WTC11 (cell line): ENCODE measurements at places on chromosomes 1 and 21.
A peak's percentile ranks its signal among the peaks of the same experiment; 100 is the strongest.

DNA sequence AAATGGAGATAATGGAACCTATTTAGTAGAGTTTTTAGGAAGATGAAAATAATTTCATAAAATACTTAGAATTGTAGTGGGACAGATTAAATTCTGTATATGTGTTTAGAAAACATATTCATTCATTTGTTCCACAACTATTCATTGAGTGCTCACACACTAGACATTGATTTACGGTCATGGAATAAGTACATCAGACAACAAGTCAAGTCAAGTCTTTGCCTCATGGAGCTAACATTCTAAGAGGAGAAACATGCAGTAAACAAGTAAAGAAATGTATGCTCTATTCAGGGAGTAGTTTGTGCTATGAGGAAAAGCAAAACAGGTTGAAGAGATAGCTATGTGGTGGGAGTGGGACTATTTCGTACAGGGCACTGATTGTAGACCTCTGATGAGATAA lies 9.0 kb downstream of the BTBD19 start:
- no peak for DNase-seq

DNA sequence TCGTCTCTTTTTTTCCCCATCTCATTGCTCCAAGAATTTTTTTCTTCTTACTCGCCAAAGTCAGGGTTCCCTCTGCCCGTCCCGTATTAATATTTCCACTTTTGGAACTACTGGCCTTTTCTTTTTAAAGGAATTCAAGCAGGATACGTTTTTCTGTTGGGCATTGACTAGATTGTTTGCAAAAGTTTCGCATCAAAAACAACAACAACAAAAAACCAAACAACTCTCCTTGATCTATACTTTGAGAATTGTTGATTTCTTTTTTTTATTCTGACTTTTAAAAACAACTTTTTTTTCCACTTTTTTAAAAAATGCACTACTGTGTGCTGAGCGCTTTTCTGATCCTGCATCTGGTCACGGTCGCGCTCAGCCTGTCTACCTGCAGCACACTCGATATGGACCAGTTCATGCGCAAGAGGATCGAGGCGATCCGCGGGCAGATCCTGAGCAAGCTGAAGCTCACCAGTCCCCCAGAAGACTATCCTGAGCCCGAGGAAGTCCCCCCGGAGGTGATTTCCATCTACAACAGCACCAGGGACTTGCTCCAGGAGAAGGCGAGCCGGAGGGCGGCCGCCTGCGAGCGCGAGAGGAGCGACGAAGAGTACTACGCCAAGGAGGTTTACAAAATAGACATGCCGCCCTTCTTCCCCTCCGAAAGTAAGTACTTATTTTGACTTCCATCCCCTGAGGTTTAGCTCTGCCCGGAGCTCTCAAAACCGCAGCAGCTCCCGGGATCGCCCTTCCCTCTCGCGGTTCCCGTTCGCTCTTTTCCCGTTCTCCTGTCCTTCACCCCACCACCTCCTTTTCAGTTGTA lies 1.5 kb downstream of the TGFB2 start:
- DNase-seq: peak; percentile 22

DNA sequence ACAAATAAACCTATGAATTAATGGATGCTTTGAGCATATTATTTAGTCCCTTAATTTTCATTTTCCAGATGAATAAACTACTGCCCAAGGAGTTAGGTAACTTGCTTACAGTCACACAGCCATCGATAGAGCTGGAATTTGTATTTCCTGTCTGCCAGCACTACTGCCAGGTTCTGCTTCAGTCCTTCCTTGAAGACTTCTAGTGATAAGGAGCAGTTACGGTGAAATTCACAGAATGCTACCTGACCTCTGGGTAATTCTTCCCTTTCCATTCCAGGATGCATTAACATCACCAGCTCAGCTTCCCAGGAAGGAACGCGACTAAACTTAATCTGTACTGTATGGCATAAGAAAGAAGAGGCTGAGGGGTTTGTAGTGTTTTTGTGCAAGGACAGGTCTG lies 11.2 kb downstream of the CD160 start:
- DNase-seq: no peak

DNA sequence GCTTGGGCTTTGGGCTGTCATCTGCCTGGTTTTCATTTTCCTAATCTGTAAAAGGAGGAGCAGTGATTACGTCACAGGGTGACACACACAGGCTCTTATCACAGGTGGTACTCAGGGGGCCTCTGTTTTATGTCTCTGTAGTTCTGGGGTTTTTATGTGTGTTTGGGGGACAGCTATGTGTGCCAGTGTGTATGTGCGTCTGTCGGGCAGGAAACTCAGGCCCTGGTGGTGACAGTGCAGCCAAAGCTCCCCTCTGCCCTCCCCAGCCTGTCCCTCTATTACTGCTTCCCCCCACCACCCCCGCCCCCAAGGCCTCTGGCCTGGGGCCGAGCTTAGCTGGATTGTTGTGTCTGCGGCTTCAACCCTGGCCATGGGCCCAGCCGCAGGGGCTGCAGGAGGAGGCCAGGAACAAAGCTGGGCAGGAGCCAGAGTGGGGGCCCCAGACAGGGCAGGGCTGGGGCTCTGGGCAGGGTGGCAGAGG lies 13.3 kb downstream of the MFAP2 start:
- no peak for DNase-seq

DNA sequence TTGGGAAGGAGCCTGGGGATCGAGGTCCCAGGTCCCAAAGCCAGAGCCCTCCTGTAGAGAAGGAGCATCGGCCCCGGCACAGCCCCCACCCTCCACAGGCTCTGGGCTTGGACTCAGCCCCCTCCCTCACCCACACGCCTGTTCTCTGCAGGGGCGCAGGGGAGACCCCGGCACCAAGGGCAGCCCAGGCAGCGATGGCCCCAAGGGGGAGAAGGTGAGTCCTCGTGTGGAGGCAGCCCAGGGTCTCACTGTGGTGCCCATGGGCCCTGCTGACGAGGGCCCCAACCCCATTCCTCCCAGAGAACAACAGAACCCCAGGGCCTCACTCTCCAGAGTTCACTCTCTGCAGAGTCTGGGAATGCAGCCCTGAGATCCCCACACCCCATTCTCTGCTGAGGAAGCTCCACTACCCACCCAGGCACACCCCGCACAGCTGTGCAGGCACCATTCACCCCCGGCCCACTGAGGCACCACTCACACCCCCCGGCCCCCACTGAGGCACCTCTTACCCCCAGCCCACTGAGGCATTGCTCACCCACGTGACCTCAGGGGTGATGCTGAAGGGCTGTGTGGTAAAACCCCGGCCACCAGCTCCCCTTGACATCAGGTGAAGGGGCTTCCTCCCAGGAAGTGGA lies 21.8 kb downstream of the COL6A2 start:
- peak; percentile 3 for DNase-seq

GRCh38 chr21:45151445-45152160 lies 77.2 kb downstream of the ADARB1 start:
- no peak for DNase-seq

GRCh38 chr1:82423174-82423815 lies 622.6 kb downstream of the ADGRL2 start:
- DNase-seq: no peak

DNA sequence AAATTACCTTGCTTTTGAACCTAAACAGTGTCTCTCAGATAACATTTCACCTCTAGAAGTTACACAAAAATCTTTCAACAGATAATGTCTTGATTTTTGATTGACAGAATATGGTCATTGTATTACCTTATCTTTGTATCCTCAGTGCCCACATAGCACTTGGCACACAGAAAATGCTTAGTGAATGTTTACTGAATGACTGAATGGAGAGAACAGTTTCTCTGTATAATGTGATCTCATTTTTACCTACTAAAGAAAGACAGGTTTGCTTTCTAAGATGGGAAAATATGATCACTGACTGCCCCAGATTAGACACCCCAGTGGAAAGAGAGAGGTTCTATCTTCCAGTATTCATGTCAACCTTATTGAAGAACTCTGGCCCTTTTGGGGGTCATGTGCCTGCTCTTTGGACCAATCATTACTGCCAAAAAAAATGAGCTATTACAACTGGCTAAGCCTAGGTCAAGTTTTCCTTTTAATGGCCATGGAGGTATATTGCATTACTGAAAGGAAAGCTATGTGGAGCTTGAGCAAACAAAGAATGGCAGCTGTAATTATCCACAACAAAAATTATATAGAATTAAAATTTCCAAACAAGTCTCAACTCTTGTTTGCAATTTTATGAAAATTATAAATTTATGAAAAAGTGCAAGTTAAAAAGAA lies 117.4 kb downstream of the MAGI3 start:
- DNase-seq: no peak

GRCh38 chr1:78591971-78592370 lies 28.3 kb upstream of the IFI44L start:
- no peak for DNase-seq

DNA sequence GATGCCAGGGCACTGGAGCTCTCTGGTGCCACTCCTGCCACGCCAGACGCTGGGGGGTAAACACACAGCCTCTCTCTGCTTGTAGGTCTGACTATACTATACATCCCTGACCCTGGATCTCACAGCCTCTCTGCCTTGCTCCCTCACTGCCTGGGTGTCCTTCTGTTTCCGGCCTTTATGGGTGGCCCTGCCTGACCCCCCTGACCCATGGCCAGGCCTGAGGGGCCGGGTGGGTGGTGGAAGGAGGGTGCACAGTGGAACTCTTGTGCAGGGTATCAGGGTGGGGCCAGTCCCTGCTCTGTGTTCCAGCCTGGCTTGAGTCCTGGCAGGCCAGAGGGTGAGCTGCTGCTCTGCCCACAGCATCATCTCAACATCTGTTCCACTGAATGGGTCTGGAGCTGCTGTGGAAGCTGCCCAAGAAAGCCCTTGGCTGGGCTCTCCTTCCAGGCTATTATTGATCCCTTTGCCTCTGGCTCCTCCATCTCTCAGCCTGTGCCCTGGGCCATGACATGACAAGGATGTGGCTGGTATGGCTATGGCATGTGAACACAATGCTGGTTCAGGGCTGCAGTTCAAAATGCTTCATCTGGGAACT lies 17.2 kb upstream of the SYNC start:
- DNase-seq: no peak

- peak; percentile 87 for DNase-seq
Observed at GRCh38 chr1:9128520-9129265, at the start of gene GPR157. GPR157 (minus strand) TSS chr1:9129102; CDS start chr1:9129027, 75 bp downstream.

- no peak for DNase-seq
Observed at GRCh38 chr1:167109125-167109524, 15.2 kb downstream of the STYXL2 start.

- no peak for DNase-seq
Observed at GRCh38 chr21:36555199-36555800, 75.4 kb upstream of the CLDN14 start.

DNA sequence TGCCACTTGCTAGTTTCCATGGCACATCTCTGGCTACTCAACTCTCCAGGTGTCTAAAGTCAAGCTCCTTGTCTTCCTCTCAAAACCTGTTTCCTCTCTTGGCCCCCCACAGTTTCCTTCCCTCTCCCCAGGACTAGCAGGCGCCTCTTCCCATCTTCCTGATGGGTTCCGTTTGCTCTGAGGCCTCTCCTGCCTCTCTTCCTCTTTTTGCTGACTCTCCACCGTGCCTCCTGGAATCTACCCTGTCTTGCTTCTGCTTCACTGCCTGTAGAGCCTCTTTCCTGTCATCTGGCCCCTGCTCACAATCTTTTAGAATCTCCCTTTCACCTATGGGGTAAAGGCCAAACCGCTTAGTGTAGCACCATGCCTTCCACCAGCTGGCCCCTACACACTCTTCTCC lies 21.8 kb upstream of the LHX4 start:
- DNase-seq: no peak

DNA sequence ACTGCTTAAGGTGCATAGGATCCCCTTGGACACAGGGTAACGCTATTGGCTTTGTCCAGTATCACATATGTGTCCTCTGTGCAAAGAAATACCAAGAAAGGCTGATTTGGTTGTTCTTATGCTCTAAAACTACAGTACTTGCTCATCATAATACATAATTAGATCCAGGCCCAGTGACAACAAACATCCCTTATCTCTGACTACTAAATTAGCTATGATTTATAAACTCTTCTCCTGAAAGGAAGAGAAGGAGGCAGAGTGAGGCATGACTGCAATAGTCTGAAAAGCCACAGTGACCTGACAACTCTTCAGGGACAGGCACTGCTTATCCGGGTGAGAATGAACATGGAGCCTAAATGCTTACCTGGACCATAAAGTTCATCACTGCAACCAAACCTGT lies 30.7 kb downstream of the MGST3 start:
- DNase-seq: no peak

- peak; percentile 60 for DNase-seq
Observed at GRCh38 chr1:156489166-156489934, 11.2 kb downstream of the MEF2D start.

DNA sequence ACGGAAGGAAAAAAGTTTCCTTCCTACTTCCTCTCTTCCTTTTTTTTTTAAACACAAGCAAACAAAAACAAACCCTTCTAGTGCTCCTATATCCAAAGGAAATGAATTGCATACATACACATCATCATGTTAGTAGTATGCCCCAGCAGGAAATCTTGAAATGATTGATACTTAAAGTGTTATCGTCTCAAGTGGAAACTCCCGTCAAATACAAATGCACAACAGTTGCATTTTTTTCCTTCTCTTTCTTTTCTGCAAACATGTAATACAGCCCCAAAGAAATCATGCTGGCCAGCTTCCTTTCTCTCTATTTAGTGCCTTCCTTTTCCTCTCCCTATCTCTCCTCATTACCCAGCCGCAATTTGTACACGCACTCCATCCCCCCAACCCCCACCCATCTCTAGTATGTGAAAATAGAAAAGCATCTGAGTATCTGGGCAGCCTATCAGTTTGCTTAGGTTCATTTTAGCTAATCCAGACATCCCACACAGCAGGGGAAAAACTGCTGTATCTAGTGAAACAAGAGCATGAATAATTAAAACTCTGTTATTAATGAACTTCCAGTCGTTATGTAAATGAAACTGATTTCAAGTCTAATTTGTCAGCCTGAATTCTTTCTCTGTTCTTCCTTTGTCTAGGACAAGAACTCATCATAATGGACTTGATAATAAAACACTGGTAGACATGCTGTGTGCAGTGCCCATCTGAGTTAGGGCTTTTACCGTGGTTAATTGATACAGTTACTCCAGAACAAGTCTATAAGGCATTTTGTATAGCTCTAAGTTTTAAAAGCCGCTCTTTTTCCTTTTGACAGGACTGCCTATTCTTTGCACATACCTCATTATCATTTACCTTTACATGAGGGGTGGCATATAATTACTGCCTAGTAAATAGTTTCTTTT lies 336.5 kb upstream of the ADGRL2 start:
- no peak for DNase-seq

- DNase-seq: no peak
Observed at GRCh38 chr1:6985549-6986276, 200.5 kb downstream of the CAMTA1 start.
